Stimulated activated CD8-positive, alpha-beta memory T cell treated with anti-CD3 and anti-CD28 coated beads, Interleukin-4, amount 100 ng/mL, for 1 hour (primary cell): ENCODE measurements at places on chromosomes 5 and 9.

GRCh38 chr5:80093796-80094195 is 58.6 kb downstream of the THBS4 start:
- DNase-seq: no peak

GRCh38 chr9:120264528-120264927 is 315.4 kb downstream of the CDK5RAP2 start:
- no peak for DNase-seq

GRCh38 chr5:107218457-107219193 is 452.1 kb downstream of the EFNA5 start:
- no peak for DNase-seq

- no peak for DNase-seq
These were observed 2.9 kb downstream of the CDKN2B-AS1 start for GRCh38 chr9:21997480-21997879.

- no peak for DNase-seq
These were observed at the start of gene PCDHB9 for GRCh38 chr5:141186897-141187512. PCDHB9 (plus strand) TSS chr5:141187161; CDS start chr5:141187319, 158 bp downstream.

- no peak for DNase-seq
These were observed 43.4 kb downstream of the ALDH1A1 start for GRCh38 chr9:72909428-72909827.

- DNase-seq: no peak
These were observed 24.5 kb downstream of the FGD3 start for GRCh38 chr9:92971776-92972175.

DNA sequence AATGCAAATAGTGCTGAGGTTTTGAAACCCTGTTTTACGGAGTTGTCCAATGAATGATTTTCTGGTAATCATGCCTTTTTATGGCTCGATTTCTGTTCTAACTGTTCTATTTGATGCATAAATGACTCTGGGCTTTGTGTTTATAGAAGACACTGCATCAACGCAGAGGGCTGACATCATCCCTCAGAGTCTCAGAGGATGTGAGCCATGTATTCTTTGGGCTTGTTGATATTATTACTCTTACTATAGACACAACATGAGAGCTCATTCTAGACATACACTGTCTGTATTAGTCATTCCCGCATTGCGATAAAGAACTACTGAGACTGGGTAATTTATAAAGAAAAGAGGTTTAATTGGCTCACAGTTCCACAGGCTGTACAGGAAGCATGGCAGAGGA is 31.6 kb downstream of the CDH6 start:
- DNase-seq: no peak

GRCh38 chr5:147507480-147508126 is 2.3 kb downstream of the DPYSL3 start:
- DNase-seq: no peak

GRCh38 chr5:178527458-178528307 is 62.5 kb downstream of the COL23A1 start:
- DNase-seq: no peak

GRCh38 chr9:37918665-37919170 is 14.8 kb upstream of the SLC25A51 start:
- no peak for DNase-seq

DNA sequence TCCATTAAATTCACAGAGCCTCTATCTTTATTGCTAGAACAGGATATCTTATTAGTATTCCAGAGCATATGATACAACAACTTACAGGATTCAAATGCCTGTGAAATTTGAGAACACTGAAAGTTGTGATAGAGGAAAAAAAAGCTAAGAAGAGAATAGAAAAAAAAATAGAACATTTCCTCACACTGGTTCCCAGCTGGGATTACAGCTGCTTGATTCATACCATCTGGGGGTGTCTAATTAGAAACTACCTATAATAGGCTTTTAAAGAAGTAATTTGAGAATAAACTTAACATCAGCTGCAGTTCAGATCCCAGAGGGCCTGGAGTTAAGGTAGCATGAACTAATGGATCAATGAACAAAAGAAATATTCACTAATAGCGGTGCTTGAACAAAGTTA is 922.0 kb downstream of the CDH12 start:
- DNase-seq: no peak
